ENCODE measurements at places on chromosomes 11 and 22. TPM values are rescaled to one million over a fixed set of nuclear protein-coding genes. Genes with fewer than 3 reads are reported as not detected.

- DNase-seq, result no peak
Measured at GRCh38 chr11:74412733-74413359, 14.6 kb upstream of the PGM2L1 start.

DNA sequence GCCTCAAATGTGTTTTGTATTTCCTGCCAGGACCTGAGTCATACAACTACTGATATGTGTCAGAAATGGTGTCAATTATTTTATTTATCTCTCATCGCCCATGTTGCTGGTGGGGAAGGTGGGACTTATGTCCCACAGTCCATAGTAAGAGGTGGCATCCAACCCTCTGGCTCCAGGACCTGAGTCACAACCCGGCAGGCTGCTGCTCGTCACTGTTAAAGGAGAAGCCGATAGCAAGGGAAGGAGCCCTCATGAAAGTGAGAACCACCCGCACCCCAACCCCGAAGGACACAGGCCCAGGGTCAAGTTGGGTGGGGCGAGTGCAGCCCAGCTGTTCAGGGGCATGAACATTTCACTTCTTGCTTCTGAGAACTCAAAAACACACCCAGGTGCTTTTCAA, 33.1 kb upstream of the TP53I11 start:
- DNase-seq, result no peak

Gene SYT9
- total RNA-seq, result 7.4 TPM

Gene KCNJ5
- total RNA-seq, result not detected

Gene PATE2
- total RNA-seq, result not detected
